ENCODE measurements at places on chromosomes 13 and 19. TPM values are rescaled to one million over a fixed set of nuclear protein-coding genes. Genes with fewer than 3 reads are reported as not detected.

GRCh38 chr13:93248627-93249047, 22.0 kb downstream of the GPC6 start:
- no peaks in the 10 kb centered on the region for H3K4me1 ChIP-seq
- no peak overlapping the region for H3K4me3 ChIP-seq
- no peak for DNase-seq
- H3K27me3 ChIP-seq: no peaks in the 10 kb centered on the region

GRCh38 chr13:65623148-65623547, 1607.0 kb downstream of the PCDH9 start:
- H3K4me3 ChIP-seq: no peak overlapping the region
- DNase-seq: no peak
- no peaks in the 10 kb centered on the region for H3K27me3 ChIP-seq
- no peaks in the 10 kb centered on the region for H3K4me1 ChIP-seq
- no peaks in the 10 kb centered on the region for H3K36me3 ChIP-seq

DNA sequence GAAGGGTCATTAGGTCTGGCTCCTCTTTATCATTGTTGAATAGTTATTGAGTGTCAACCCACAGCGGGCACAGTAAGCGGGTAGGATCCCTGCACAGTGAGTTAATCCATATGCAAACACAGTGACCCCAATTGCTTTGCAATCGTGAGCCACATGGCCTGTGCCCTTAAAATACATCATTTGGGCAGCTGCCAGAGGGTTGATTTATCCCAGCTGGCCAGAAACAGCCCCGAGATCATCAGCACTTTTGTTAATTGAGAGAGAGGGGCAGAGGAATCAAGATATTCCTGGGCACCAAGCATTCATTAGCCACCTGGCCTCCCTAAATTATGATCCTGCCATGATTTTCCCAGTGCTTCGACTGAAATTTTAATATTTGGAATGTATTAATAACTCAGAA, 9.8 kb upstream of the CNMD start:
- no peak overlapping the region for H3K27ac ChIP-seq
- H3K4me1 ChIP-seq: no peaks in the 10 kb centered on the region
- no peaks in the 10 kb centered on the region for H3K36me3 ChIP-seq
- H3K4me3 ChIP-seq: no peak overlapping the region

GRCh38 chr19:6021878-6022569, 44.1 kb upstream of the RANBP3 start:
- no peaks in the 10 kb centered on the region for H3K27me3 ChIP-seq
- no peak overlapping the region for H3K27ac ChIP-seq
- no peaks in the 10 kb centered on the region for H3K36me3 ChIP-seq
- DNase-seq: peak; percentile 15

GRCh38 chr13:74819549-74819948, 662.4 kb downstream of the TBC1D4 start:
- H3K4me3 ChIP-seq: no peak overlapping the region
- no peaks in the 10 kb centered on the region for H3K36me3 ChIP-seq
- no peak overlapping the region for H3K27ac ChIP-seq

DNA sequence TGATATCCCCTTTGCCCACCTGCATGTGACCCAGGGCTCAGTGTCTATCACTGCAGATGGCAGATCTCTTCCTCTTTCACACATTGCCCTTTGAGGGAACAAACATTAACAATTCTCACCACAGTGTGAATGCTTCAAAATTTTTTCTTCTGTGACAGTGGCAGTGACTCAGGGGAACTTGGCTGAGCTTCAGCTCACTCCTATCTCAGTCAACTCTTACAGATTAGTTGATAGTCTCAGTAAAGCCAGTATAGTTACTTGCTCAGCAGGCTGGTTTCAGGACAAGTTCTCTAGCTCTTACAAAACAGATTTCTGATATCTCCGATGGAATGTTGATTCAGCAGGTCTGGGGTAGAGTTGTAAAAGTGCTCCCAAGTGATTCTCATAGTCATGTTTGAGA, 166.9 kb downstream of the DLEU7 start:
- H3K27me3 ChIP-seq: no peaks in the 10 kb centered on the region
- H3K36me3 ChIP-seq: no peaks in the 10 kb centered on the region
- H3K4me1 ChIP-seq: no peaks in the 10 kb centered on the region
- no peak overlapping the region for H3K4me3 ChIP-seq

GRCh38 chr19:1719519-1719918, 33.8 kb upstream of the ONECUT3 start:
- H3K27ac ChIP-seq: no peak overlapping the region
- H3K27me3 ChIP-seq: no peaks in the 10 kb centered on the region
- H3K4me3 ChIP-seq: no peak overlapping the region
- no peaks in the 10 kb centered on the region for H3K36me3 ChIP-seq

GRCh38 chr19:31349160-31349881, at the start of gene TSHZ3:
Gene TSHZ3 (minus strand): TSS chr19:31349436. CDS start chr19:31349219, 217 bp downstream.
- no peak for DNase-seq
- H3K4me3 ChIP-seq: peak within 1 kb of the TSS; percentile 52
- no peak within 1 kb of the TSS for H3K27ac ChIP-seq
- H3K27me3 ChIP-seq: no peaks in the 10 kb centered on the region

GRCh38 chr13:29722415-29722814, 126.9 kb upstream of the SLC7A1 start:
- H3K4me1 ChIP-seq: no peaks in the 10 kb centered on the region
- H3K36me3 ChIP-seq: no peaks in the 10 kb centered on the region
- no peak overlapping the region for H3K27ac ChIP-seq
- no peak overlapping the region for H3K4me3 ChIP-seq

The PLK5 gene
- total RNA-seq: not detected

The MAMSTR gene
- total RNA-seq: 3.3 TPM

The PGLYRP1 gene
- not detected for total RNA-seq

The HCN2 gene
- 15.1 TPM for total RNA-seq

The ZNF418 gene
- total RNA-seq: 5.1 TPM

The DPF1 gene
- total RNA-seq: 7.5 TPM

The RNF225 gene
- 1.6 TPM for total RNA-seq

The IL12RB1 gene
- total RNA-seq: 0.36 TPM

The FAM98C gene
- 24.7 TPM for total RNA-seq

The IZUMO1 gene
- total RNA-seq: not detected

All from Panc1 (cell line).